ENCODE measurements at places on chromosomes 3 and 15.

DNA sequence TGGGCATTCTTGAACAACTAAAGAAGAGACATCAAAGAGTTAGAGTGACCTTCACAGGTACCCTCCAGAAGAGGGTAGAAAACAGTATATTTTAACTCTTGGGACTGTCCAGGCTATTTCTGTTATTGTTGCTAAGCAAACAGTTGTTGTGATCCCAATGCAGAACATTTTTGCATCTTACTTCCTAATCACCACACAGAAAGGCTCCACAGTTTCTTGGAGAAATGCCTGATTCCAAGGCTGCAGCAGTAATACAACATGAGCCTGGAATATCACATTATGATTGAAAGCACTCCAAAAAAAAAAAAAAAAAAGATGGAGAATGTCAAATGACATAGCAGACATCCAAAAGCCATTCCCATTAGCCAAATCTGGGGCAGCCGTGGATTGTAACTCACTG lies 195.6 kb downstream of the CTNNB1 start:
- DNase-seq, result no peak

- DNase-seq, result no peak
These were observed 26.2 kb downstream of the SEC62 start for GRCh38 chr3:169992781-169993180.

DNA sequence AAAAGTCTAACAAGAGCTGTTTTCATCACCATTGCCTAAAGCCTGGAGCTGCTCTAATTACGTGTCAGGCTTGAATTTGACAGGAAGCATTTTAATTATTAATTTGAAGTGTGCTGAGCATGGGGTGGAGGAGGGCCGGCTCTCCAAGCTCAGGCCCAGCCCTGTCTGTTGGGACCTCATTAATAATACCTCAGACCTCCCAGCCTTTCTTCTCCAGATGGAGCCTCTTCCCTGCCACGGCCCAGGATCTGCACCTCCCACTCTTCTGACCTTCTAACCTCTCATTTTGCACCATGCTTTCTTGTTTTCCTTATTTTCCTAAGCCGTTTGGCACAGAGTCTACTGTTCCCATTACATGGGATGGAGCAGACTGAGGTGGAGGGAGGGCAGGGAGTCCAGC lies 30.0 kb downstream of the INSYN1 start:
- DNase-seq, result no peak

DNA sequence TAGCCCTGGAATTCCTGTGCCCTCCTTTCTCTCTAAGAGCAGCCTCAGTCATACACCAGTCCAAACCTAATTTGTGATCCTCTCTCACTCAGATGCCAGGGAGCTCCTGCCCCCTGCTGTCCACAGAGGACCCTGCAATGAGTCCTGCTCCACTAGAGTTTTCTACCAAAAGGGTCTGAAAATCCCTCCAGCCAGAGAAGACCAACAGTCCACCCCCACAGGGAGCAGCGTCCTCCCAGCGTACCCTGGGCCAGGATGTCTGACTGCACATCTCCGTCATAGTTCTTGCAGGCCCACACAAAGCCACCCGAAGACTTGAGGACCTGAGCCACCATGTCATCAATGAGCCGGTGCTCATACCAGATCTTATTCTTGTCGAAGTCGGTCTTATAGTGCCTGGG lies 15.4 kb downstream of the IDH2 start:
- DNase-seq, result no peak

DNA sequence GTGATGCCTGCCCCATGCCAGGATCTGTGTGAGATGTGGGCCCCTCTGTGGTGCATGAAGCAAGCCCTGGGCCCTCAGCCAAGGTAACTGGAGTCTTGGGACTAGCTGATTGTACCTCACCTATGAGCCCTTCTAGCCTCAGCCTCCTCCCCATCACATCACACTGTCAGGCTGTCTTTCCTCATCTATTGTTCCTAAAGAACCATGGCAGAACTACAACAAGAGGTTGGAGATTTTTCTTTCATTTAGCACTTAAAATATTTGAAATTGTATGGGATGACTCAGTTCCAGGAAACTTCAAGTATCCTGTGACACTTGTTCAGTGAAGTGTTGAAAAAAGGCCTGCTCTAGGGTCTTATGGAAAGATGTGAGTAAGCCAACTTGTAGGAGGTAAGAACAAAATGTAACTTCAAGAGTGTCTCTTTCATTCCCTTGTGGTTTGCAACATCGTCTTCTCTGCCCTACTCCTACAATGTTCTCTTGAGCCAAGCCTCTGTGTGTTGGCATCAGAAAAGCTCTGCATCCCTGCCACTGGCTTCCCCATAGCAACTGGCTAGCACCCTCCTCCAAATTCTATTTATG lies 58.7 kb upstream of the TIPARP start:
- DNase-seq, result no peak

GRCh38 chr15:69947394-69947793 lies 150.3 kb downstream of the TLE3 start:
- no peak for DNase-seq

DNA sequence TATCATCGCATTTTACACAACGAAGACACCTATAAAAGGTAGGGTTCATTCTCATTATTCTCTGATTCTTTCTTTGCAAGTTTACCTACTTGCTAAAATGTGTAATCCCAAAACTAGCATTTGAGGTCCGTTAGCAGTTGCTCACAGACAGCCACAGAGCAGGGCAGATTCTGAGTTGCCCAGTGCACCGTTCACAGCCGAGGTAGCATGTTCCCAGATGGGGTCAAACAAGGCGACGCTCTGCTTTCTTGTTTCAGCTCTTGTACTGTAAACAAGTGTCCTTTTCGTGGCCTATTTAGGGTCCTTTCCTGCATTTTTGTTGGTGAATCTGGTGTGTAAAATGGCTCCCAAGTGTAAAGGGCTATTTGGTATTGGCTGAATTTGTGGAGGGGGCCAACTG lies 3.1 kb downstream of the PPP1R2 start:
- DNase-seq, result no peak

DNA sequence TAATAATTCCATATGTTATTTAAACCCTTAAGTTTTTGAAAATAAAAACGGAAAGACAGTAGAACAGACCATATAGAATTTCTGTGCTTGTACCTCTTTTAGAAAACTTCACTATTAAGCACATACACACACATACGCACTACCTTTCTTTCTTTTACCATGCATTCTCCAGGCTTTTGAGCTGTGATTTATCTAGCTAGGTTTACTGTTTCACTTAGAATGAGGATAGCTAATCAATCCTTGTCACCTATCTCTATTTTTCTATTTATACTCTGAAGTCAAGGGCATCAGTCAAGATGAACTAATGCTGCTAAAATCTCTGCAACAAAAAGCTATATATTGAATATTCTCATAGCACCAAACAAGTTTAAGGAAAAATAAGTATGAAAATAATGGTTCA lies 43.2 kb downstream of the GOLIM4 start:
- DNase-seq, result no peak

GRCh38 chr15:57220205-57220604 lies 156.1 kb upstream of the CGNL1 start:
- DNase-seq, result no peak

DNA sequence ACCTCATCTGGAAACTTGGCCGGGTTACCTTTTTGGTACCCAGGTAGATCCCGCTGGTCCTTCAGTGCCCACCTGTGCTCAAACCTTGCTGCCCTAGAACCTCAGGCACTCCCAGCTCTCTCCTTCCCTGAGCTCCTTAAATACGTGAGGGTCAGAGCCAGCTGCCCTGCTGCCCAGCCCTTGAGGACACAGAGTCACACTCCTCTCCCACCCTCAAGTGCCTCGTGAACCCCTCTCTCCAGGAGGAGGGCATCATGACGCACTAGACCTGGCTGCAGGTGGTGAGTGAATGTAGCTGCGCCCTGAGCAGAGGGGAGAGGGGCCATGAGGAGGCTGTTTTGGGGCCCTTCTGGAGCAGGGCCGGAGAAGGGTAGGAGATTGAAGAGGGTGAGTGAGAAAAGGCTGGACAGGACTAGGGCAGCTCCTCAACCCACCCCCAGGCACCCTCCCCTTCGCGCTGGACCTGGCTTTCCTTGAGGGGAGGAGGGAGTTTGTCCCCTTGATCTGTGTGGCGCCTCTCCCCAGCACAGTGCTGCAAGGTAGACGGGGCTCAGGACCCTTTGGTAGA lies 941 bp downstream of the SLC12A8 start:
- no peak for DNase-seq

GRCh38 chr3:126423191-126424038 lies 28.7 kb downstream of the CFAP100 start:
- no peak for DNase-seq

DNA sequence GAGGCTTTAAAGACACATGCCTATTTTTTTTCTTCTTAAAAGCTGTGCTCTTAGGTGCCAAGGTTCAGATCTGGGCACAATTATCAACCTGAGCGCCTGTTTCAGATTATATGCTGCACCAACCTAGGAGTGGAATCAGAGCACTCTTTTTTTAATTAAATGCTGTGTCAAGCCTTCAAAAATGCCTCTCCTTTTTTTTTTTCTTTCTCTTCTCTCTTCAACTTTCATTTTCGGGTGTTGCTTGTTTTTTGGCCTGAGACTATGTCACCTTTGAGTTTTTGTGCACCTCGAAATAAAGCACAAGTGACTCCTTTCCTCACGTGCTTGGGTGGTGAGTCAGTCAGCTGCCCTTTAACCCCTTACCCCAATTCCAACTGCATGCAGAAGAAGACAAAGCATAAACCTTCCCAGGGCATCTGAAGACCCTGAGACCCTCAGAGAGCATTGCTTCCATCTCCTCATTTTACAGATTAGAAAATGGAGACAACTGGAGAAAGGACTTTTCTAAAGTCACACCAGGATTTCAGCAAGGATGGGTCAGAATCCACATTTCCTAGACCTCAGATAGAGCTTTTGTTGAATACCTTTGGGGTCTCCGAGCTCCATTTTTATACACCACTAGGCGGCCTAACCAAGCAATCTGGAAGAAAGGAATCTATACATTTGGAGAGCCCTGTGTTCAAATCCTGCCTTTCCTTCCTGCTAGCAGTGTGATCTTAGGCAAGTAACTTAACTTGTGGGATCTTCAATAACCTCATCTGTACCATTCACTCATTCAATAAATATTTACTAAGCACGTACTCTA lies 631 bp upstream of the PRICKLE2 start:
- DNase-seq, result no peak

DNA sequence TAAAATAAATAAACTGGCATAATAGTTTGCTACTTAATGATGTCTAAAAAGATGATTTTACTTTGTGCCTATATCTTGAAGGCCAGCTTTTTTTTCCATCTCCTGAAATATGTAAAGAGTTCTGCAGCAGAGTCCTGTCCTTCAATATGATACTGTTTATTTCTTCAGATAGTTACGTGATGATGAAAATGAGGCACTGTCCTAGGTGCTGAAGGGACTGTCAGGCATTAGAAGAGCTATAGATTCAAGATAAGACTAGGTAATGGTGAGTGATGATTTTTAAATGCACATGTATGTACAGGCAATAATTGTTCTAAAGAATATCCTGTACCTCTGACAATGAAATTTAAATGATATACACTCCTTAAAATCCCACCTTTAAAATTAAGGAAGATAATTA lies 326.9 kb upstream of the DNAJC19 start:
- no peak for DNase-seq

Measured in caudate nucleus (tissue), 63 donors.